Colonic mucosa (tissue), 4 donors: ENCODE measurements at places on chromosomes 11 and 22.

GRCh38 chr11:33723238-33723881 lies 12.9 kb downstream of the CD59 start:
- no peak for DNase-seq

DNA sequence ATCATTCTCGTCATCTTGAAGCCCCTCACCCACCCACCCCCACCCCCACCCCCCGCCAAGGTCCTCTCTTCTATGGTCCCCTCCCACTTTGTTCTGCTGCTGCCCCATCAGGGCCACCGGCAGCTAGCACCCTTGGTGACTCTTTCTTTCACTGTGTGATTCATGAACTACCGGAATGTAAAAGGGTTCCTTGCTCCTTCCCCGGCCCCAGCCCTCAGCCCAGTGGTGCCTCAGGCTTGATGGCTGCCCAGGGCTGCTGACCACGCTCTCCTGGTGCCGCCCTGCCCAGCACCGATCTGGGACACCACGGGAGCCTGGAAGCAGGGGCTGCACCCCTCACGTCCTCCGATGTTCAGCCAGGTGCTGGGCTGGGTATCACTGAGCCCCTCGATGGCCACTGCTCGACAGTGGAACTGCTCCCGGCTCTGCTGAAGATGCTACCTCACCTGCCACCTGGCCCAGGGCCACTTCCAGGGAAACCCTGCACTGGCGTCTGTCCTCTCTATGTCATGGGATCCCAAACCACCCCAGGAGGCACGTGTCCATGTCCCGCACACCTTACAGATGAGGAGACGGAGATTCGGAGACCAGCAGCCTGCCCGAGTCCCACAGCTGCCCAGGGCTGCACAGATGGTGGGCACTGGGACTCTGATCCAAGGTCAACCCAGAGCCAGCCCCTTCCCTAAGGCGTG lies 39.7 kb downstream of the IGLL5 start:
- no peak for DNase-seq

- no peak for DNase-seq
Observed at GRCh38 chr11:6110011-6110410, 2.5 kb downstream of the OR56B4 start.

DNA sequence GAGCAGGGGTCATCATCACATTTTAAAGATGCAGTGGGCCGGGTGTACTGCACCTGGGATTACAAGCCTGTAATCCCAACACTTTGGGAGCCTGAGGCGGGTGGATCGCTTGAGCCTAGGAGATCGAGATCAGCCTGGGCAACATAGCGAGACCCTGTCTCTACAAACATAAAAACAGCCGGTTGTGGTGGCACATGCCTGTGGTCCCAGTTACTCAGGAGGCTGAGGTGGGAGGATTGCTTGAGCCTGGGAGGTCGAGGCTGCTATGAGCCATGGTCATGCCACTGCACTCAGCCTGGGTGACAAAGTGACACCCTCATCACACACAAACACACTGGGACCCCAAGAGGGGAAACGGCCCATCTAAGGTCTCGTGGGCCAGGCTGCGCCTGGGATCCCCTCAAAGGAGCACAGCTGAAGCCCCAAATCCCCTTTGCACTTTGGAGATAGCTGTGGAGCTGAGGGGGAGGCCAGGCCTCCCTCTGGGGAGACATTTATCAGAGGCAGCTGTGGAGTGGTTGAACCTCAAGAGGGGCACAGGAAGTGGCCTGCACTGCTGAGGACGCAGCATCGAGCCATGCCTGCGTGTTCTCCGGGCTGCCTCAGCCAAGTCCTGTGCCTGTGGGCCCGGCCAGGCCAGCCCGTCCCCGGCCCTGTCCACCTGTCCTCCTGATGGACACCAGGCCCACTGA lies 27.5 kb downstream of the OSBPL5 start:
- no peak for DNase-seq

DNA sequence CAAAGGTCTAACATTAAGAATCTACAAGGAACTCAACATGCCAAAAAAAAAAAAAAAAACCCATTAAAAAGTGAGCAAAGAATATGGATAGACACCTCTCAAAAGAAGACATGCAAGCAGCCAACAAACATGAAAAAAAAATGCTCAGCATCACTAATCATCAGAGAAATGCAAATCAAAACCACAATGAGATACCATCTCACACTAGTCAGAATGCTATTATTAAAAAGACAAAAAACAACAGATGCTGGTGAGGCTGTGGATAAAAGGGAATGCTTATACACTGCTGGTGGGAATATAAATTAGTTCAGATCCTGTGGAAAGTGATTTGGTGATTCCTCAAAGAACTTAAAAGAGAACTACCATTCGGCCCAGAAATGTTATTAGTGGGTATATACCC lies 257.7 kb upstream of the PLET1 start:
- no peak for DNase-seq

DNA sequence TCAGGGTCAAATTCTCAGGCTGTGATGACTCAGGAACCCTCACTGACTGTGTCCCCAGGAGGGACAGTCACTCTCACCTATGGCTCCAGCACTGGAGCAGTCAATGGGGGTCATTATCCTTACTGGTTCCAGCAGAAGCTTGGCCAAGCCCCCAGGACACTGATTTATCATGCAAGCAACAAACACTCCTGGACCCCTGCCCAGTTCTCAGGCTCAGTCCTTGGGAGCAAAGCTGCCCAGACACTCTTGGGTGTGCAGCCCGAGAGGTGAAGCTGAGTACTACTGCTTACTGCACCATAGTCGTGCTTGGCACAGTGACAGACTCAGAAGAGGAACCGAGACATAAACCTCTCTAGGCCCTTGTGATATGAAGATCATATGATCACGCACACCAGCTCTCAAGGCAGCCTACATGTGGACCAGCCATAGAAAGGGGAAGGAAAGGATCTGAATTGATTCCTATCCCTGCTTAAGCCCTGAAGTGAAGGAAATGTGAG lies 58.2 kb downstream of the ZNF280B start:
- DNase-seq: peak; percentile 20

GRCh38 chr22:40366068-40366467 lies 4.3 kb upstream of the SGSM3 start:
- DNase-seq: no peak

DNA sequence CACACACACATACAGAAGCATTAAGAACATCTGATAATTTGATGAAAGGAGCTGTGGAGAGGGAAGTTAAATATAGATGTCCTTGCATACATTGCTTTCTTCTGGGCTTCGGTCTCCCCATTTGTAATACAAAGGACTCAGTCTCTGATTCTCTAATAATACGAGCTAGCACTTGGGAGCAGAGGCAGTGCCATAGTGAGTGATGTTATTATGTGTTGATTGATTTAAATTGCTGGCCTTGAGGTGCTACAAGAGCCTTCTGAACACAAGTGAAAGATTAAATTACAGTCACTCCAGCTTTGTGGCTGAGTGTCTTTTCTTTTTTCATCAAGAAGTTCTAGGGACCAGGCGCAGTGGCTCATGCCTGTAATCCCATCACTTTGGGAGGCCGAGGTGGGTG lies 61.5 kb upstream of the HMGXB4 start:
- DNase-seq: no peak

- no peak for DNase-seq
Observed at GRCh38 chr22:29233277-29233877, 27.7 kb downstream of the EMID1 start.

DNA sequence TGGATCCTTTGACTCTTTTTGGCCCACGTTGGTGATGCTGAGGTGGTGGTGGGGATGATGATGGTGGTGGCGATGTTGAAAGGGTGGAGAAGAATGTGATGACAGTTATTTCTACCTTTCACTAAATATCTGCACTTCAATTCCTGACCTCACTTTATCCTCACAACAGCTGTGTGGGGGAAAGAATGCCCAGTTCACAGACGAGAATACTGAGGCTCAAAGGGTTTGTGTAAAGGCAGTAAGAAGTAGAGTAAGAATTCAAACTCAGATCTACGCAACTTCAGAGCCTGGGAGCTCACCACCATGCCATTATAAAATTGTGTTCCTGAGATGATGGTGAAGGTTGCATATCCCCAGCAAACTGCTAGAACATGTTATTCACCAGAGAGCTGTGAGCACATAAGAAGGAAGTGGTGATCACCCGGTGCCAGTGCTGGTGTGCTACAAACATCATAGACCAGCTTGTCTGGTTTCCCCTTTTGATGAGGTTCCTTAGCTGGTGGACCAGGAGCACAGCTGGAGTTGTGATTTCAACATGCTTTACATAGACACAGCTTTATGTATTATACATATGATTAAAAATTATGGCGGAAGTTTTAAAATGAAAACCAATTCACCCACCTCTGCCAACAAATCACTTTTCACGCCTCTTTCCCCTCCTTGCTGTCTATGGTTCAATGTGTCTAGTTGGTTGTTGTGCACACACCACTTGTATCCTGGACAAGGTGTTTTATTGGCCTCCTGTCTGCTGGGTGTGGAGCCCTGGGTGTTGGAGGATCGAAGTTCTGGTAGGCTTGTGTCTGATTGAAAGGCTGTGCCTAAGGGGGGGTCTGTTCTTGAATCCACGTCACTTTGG lies 6.2 kb downstream of the ST14 start:
- DNase-seq: peak; percentile 68

GRCh38 chr11:126159719-126160344 lies 51.6 kb downstream of the RPUSD4 start:
- no peak for DNase-seq

DNA sequence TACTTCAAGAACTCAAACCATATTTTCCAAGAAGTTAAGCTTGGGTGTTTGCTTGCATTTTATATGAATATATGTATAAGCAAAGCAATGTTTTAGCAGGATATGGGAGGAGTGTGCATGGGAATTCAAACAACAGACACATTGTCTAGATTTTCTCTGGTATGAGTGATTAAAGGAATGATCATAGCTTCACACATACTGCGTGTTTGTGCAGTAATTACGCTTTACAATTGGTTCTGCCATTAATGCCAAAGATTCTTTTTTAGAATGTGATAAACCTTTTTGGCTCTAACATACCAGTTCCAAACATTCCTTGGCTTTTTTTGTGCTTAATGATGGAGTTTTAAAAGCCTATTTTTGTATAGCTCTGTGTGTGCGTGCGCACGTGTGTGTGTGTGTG lies 54.0 kb downstream of the CCDC34 start:
- DNase-seq: no peak

DNA sequence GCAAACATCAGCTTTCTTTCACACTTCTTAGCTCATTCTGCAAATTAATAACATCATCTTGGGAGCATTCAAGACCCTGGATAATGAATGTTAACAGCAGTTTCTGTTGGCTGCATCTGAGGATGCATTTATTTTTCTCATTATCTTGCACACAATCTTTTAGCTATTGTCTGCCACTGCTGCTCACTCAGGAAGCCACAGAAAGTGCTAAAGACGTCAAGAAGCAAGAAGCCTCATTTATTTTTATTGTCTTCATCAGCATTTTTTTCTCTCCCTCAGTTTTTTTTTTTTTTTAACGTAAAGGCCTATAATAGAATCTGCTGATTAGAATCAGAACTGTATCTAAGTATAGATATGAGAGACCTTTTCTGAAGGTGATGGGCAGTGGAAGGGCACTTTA lies 1339.4 kb downstream of the FAM181B start:
- no peak for DNase-seq

DNA sequence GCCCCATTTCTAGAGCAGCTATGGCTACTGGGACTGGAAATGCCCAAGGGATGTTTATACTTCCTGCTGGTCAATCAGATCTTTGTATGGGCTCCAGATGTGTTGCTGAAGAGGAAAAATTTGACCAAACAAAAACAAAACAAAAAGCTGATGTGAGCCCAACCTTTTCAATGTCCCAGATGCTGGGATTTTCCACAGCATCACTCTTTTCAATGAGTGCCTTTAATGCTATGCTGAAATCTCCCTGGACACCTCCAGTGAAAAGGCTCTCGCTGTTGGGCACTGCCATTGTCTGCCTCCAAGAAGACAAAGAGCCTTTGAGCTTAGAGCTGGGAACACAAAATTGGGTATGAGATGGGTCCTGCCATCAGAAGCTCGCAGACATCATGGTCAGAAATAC lies 671.9 kb downstream of the NTM start:
- no peak for DNase-seq

GRCh38 chr11:17978553-17979287 lies 34.1 kb downstream of the SERGEF start:
- peak; percentile 35 for DNase-seq
